ENCODE measurements at places on chromosomes 7 and 10.

DNA sequence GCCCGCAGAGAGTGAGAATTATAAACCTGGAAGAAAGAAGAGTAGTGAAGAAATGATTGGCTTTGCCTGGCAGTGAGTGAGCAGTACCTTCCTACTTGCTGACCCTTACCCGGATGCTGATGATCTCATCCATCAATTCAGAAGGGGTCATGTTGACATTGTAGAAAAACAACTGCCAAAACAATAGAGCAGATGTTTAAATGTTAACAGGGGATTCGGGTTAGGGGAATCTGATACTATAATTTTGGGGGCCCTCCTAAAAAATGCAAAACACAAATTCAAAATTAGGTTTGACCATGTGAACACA is 78.1 kb downstream of the MYOF start:
- DNase-seq, result no peak

GRCh38 chr7:44977304-44977958 is 1.4 kb downstream of the MYO1G start:
- DNase-seq, result no peak

- no peak for DNase-seq
Measured at GRCh38 chr7:127437837-127438236, 45.3 kb upstream of the ZNF800 start.

- no peak for DNase-seq
Measured at GRCh38 chr10:62582804-62583208, 208.6 kb downstream of the ZNF365 start.

GRCh38 chr10:24866604-24867583 is 85.5 kb downstream of the PRTFDC1 start:
- DNase-seq, result no peak

- DNase-seq, result peak; percentile 50
Measured at GRCh38 chr7:127392182-127392565, 334 bp downstream of the ZNF800 start.

GRCh38 chr10:95401704-95402469 is 111.1 kb upstream of the PDLIM1 start:
- no peak for DNase-seq

DNA sequence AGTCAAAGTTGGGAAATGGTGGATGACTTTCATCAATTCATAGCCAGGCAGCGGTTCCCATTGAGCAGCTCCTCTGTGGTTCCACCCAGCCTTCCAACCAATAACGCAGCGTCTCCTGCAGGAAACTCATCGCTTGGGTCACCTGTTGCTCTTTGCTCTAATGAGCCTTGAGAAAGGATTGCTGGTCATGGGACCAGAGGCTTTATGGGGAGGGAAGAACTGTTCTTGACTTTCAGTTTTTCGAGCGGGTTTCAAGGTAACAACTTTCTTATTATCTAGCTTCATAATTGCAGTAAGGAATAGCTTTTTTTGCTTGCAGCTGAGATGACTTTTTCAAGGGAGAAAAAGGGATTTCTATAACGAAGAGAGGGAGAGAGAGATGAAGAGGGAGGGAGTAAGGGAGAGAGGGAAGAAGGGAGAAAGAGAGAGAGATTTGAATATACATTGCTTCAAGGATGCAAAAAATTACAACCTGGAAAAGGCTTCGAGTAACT is 405 bp upstream of the ENTPD1 start:
- DNase-seq, result no peak

DNA sequence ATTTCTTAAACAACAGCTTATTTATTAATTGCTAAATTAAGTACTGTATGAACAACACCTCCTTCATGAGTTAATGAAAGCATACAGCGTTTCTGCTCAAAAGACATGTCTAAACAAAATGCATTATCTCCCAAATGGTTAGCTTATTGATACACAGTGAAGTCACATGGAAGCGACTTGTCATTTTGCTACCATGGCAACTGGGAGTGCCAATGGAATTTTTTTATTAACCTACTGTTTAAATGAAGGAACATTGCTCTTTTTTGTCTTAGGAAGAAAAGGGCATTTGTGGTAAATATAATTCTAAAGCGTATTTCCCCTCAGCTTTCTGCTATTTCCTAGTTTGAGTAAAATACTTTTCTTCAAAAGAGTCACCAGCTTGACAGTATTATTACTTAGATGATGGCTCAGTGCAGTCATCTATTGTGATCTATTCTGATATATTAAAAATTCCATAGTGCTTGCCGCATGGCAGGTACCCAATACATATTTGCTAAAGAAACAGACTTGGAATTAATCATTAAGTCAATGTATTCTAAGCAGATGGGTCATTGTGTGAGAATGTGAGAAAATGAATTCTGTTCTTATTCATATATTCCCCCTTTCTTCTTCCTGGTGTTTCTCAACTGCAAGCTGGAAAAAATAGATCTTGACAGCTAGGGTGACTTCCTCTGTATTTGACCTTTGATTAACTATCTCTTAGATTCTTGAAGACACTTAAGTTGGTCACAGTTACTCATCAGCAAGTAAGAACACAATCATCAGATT is 818.3 kb downstream of the MAGI2 start:
- no peak for DNase-seq

DNA sequence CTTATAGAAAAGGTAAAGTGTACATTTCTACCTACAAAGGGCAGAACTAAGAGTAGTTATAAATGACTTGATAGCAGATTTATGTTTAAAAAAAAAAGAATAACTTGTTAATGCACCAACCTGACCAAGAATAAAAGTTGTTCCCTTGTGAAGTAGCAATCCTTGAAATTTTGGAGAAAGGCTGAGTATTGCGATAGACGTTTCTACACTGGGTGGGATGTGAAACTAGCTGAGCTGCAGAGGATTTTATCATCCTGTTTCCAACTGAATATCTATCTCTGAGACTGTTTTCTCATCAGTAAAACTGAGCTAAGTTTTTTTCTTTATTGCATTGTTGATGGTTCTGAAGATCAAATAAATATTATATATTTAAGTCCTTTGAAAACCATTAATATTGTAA is 14.6 kb downstream of the MDFIC start:
- no peak for DNase-seq

DNA sequence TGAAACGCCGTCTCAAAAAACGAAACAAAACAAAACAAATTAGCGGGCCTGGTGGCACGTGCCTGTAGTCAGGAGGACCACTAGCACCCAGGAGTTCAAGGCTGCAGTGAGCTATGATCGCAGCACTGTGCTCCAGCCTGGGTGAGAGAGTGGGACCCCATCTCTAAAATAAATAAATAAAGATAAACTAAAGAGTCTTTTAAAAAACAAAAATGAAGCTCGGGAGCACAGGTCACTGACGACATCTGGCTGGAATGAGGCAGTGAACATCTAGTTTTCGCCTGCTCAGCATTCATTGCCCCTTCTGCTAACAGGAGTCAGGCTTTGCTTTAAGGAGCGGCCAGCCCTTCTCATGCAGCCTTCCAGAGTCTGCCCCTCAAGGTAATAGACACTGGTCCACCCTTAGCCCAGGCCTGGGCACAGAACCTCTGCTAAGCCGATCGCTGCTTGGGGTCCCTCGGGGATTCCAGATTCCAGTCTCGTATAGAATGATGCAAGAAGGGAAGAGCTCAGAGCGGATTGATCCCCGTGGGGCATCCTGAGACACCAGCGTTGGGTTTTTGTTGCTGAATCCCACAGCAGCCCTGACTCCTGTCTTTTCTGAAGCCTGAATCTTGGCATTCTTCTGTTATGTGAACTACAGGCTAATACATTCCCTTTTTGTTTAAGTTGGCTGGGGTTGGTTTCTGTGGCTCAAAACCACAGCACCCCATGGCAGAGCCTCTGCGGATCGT is 14.2 kb upstream of the FOXK1 start:
- DNase-seq, result no peak

- no peak for DNase-seq
Measured at GRCh38 chr7:134694767-134695166, 48.1 kb downstream of the BPGM start.

DNA sequence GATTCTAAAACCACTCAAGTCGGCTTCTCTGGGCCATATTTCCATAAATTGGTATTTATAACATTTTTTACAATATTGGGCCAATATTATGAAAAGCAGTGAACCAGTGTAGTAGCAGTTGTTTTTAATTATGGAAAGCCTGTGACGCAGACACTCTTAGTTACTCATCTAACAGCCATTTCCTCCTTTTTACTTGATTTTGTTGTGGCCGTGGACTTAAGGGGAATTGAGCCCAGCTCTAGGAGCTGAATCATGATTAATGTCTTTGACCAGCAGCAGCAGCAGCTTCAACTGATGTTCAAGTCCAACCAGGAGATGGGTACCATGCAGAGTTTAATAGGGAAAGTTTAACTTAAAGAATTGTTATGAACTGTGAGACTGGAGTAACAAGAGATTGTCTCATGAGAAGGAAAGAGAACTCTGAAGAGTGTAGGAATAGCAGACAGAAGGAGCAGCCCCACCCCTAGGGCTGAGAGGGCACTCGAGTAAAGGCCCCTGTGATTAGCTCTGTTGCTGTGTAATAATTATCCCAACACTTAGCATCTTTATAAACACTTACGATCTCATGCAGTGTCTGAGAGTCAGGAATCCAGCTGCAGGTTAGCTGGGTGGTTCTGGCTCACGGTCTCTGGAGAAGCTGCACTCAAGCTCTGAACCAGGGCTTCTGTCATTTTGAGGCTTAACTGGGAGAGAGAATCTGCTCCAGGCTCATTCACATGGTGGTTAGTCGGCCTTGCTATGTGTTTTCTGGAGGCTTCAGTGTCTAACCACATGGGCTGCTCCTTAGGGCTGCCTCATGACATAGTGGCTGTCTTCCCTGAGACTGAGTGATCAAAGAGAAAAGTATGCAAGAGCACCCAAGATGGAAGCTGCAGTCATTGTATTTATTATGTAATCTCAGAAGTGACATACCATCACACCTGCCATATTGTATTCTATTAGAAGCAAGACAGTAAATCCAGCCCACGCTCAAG is 4.6 kb downstream of the LANCL2 start:
- no peak for DNase-seq

DNA sequence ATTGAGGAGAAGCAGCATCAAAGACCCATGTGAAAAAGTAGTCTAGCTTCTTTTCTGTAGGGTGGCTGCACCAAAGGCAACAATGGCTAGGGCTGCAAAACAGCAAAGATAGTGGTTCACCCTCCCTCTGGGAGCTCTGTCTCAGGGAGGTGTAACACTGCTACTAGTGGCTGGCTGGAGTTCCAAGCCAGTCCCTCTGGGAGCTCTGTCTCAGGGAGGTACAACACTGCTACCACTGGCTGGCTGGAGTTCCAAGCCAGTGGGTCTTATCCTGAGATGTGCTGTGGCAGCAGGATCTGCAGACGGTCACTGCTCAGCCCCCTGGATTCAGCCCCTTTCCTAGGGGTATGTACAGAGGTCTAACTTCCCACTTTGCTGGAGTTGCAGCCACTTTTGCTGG is 37.9 kb upstream of the TMEM140 start:
- no peak for DNase-seq

DNA sequence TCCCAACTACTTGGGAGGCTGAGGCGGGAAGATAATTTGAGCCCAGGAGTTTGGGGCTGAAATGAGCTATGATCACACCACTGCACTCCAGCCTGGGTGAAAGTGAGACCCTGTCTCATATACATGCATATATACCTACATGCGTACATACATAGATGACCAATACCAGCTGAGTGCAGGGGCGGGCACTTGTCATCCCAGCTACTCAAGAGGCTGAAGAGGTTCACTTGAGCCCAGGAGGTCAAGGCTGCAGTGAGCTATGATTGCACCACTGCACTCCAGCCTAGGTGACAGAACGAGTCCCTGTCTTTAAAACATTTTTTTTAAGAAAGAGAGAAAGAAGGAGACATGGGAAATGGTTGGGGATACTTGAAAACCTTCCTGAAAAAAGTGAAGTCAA is 17.4 kb upstream of the PROSER2 start:
- no peak for DNase-seq

GRCh38 chr10:102918817-102919245 is 737 bp downstream of the CNNM2 start:
- DNase-seq, result peak; percentile 15

DNA sequence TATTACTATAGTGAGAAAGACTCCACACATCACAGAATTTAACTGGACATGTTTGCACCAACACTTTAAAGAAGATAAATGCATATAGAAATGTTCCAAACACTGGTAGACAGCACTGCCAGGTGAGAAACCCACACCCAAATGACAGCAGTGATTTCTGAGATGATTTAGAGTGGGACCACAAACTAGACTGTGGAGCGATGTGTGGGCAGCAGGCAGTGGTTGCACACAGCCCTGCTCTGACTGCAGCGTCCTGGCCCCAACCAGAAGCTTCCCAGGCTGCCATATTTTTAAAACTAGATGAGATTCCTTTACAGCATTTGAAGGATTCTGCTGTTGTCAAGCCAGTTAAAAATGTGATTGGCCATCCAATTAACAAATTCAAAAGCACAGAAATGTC is 47.7 kb upstream of the COMMD3 start:
- no peak for DNase-seq

DNA sequence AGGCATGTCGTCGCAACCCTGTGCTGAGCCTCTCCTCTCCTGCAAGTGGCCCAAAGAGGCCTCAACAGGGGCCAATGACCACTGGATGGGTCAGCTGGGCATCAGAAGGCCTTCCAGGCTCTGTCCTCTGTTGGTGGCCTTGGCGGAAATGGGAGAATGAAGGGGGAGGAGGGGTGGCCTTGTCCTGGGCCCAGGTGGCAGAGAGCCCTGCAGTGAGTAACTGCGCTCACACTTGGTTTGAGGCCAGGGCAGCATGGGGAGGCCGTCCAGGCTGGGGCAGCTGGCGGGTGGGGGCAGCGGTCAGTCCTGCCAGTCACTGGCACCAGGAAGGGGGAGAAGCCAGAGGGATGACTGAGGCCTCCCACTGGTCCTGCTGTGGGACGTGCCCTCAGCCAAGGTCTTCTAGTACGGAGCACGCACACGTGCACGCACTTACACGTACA is 59.8 kb downstream of the LHPP start:
- no peak for DNase-seq

DNA sequence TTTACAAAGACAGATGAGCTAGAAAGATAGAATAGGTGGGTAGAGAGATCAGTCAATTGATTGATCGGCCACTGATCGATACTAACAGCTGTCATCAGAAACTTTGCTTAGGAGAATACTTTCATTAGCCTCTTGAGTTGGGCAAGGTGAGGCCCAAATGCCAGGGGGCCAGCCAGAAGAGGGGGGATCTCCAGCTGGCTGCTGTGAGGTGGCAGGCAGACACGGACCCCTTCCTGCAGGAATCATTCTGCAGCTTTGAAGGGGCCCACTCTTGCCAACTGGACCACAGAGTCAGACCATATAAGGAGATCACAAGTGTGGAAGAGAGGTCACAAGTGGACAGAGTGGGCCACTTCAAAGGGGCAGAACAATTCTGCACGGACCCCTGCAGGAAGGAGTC is 62.9 kb upstream of the DOCK1 start:
- DNase-seq, result no peak

GRCh38 chr10:101237081-101237981 is 8.1 kb upstream of the LBX1 start:
- DNase-seq, result no peak

DNA sequence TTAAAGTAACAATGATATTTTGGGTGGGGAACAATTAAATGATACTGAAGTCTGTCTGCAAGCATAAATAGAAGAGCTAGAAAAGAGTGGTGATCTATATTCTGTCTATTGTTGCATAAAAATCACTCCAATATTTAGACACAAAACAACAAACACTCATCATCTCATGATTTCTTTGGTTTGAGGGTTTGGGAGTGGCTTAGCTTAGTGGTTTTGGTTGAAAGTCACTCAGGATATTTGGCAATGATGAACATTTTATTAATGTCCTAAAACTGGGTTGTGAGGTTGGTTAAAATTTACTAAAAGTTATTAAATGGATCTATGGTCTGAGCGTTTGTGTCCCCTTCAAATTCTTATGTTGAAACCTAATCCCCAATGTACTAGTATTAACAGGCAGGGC is 54.7 kb upstream of the EGFR start:
- no peak for DNase-seq

- no peak for DNase-seq
Measured at GRCh38 chr7:114481999-114482398, 67.4 kb downstream of the FOXP2 start.

GRCh38 chr10:19749185-19749729 is 67.0 kb upstream of the PLXDC2 start:
- no peak for DNase-seq
